ENCODE measurements at places on chromosomes 3 and 15.
A peak's percentile ranks its signal among the peaks of the same experiment; 100 is the strongest.

- DNase-seq, result no peak
Measured at GRCh38 chr3:129371041-129371826, 57.2 kb downstream of the EFCAB12 start.

GRCh38 chr3:46954178-46954577 lies 22.4 kb downstream of the CCDC12 start:
- no peak for DNase-seq

DNA sequence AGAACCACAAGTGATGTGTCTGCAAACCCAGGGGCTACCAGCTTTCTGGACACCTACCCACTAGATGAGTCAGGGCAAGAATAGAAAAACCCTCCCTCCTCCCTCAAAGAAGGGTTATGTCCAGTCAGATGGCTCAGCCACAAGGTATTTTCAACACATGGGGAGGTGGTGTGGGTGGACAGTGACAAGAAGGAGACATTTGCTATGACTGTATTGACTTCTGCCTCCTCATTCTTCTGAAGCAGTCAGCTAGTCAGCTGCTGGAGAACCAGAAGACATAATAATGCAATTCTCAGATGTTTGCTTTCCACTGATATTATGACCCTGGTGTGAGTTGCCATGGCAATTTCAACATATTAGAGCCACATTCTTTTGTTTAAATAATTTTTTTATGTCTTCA lies 66.7 kb upstream of the GOLGA8B start:
- peak; percentile 11 for DNase-seq

DNA sequence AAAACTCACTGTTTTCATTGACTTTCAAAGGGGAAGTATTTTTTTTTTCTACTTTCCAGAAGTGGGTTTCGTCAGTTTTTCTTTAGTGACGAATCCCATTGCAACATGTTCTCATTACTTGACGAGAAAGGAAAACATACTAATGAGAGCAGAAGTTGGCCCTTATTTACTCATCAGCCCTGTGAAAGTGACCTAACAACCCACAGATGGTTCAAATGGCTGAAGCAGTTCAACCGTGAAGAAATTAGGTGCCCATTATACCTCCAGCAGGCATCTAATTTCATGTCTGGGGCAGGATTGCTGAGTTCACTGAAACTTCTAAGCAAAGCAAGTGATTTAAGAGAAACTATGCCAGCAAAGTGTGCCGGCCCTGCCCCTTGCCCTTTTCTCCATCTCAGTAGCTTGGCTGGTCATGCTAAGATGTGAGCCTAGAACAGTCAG lies 9.0 kb downstream of the AQP9 start:
- DNase-seq, result no peak

- no peak for DNase-seq
Measured at GRCh38 chr3:120429921-120430361, 20.9 kb downstream of the FSTL1 start.

- DNase-seq, result no peak
Measured at GRCh38 chr15:39153716-39154115, 427.2 kb upstream of the THBS1 start.

- DNase-seq, result no peak
Measured at GRCh38 chr3:192825657-192826200, 91.9 kb downstream of the MB21D2 start.

GRCh38 chr3:171944118-171945016 lies 95.0 kb upstream of the FNDC3B start:
- DNase-seq, result no peak

GRCh38 chr15:33008284-33008995 lies 186.1 kb downstream of the FMN1 start:
- no peak for DNase-seq

GRCh38 chr3:168273036-168273435 lies 177.3 kb upstream of the GOLIM4 start:
- DNase-seq, result no peak

- no peak for DNase-seq
Measured at GRCh38 chr3:43399034-43399433, 112.7 kb downstream of the SNRK start.

DNA sequence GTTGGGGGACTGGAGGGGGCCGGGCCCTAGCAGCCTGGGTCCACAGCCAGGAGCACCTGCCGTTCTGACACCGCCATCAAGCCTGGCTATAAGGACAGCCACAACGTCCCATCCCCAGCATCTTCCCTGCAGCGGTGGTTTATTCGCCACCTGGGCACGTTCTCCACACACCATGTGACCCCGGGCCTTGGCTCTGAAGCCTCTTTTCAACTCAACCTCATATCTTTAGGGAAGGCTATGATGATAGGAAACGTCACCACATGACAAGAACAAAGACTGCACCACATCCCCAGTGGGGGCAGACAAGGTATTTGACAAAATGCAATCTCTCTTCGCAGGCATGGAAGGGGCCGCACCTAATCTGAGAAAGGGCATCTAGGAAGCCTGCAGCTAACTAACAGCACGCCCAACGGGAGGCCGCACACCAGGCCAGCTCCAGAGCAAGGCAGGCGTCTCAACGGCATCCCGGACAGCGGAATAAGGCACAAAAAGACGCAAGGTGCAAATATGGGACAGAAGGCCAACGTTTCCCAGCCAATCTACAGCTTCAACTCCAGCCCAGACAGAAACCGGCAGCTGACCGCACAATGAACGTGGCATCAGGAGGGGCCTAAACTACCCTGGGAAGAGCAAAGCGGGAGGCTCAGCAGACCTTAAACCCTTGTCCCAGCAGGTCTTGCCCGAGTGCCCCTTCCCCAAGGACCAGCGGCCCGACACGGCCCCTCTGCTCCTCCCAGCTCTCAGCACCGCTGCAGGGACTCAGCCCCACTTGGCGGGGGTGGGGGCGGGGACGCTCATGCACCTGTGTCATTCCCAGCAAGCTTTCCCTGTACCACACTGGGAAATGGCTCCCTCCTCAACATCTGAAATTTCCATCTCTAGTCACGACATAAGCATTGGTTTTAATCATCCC lies 41.9 kb downstream of the NIPA2 start:
- no peak for DNase-seq

DNA sequence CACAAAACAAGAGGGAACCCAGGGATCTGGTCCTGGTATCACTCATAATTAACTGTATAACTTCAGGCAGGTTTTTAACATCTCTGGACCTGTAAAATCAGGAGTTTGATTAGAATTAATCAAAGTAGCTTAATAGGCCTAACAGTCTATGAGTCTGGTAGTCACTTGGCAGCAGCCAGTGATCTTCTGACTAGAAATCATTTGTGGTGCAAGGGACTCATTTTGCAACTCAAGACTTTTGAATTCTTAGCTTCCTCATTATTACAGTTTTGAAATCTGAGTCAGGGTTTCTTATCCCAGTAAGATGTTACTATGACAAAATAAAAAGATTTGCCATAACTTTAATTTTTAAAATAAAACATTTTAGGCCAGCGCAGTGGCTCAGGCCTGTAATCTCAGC lies 70.8 kb downstream of the TMCC1 start:
- DNase-seq, result no peak

DNA sequence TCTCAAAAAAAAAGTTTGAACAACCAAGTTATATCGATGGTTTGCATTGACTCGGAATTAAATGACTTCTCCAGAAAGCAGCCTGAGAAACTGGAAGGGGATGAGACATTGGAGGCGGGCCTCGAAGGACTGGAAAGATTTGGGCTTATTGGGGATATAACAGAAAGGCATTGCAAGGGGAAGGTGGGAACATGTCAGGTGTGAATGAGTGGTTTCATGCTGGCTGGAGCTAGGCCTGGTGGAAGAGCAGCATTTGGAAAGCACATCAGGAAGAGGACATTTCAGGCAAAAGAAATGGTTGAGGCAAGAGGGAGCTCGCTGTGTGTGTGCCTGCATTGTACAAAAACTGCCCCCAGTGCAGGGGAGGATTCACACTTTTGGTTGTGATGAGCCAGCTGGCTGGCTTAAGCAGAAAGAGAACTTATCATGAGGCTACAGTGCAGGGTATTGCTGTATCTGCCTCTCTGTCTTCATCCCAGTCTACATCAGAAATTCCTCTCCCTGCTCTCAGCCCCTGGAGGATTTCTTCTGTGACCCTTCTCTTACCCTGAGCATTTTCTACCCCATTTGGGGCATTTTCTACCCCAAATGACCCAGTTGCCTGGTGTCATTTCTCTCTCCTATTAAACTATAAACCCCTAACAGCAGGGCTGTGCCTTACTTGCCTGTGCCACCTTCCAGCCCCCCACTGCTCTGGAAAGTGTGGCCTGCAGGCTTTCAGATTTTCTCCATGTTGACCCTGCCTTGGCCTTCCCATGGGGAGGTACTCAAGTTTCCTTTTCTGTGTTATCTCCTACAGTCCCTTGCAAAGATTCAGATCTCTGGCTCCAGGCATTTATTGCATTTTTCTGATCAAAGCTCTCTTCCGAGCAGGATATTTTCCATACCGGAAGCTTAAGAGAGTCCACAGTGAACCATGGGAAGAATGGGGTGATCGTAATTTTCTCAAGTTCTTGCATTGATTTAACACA lies 64.4 kb upstream of the FLNB start:
- DNase-seq, result no peak

DNA sequence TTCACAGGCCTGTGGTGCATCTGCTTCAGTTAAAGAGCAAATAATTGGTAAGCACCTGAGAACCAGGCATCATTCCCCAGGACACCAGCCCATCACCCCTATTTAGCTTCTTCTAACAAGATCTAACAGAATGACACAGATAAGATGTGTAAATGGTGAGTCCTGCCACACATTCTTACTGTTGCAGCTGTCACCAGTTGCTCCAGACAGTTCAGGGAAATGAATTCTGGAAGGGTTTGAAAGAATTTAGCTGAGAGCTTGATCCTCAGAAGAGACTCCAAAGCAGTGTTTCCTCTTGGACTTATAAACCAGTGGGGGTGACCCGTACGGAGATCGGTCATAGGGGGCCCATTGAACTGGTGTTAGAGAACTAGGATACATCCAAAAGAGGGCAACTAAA lies 238.0 kb downstream of the MEX3B start:
- no peak for DNase-seq

DNA sequence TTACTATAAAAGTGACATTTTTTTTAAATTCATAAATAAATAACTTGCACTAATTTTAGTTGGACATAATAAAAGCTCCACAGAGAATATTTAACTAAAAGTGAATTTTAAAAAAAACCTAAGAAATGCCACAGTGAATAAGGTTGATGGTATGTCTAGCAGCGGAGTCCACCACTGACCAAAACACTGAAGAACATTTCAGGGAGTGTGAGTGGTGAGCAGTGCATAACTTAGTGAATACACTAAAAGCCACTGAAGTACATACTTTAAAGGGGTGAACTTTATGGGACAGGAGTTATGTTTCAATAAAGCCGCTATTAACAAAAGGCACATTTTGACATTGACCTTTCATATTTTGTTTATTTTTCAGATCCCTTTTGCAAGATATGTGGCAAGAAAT lies 32.3 kb downstream of the SRP14 start:
- no peak for DNase-seq

DNA sequence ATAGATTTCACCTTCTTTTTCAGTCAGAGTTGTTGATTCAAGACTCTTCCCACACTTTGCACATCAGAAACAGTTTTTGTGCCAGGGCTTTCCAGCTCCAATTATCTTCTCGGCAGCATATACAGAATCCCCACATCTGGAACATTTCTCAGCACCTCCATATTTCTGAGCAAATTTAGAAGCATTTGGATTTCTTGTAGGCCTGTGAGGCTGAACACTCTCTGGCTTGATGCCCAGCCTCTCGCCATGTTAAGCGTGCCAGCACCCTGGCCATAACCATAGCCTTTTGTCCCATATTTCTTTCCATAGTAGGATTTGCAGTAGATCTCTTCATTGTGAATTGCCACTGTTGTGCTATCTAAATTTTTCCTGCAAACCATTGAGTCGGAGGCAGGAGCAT lies 28.3 kb downstream of the CD80 start:
- DNase-seq, result no peak

GRCh38 chr15:22795206-22796063 lies 9.0 kb downstream of the NIPA1 start:
- no peak for DNase-seq

GRCh38 chr3:106277731-106278130 lies 408.9 kb upstream of the CBLB start:
- no peak for DNase-seq

GRCh38 chr15:43896543-43896942 lies 69.7 kb downstream of the WDR76 start:
- DNase-seq, result no peak

DNA sequence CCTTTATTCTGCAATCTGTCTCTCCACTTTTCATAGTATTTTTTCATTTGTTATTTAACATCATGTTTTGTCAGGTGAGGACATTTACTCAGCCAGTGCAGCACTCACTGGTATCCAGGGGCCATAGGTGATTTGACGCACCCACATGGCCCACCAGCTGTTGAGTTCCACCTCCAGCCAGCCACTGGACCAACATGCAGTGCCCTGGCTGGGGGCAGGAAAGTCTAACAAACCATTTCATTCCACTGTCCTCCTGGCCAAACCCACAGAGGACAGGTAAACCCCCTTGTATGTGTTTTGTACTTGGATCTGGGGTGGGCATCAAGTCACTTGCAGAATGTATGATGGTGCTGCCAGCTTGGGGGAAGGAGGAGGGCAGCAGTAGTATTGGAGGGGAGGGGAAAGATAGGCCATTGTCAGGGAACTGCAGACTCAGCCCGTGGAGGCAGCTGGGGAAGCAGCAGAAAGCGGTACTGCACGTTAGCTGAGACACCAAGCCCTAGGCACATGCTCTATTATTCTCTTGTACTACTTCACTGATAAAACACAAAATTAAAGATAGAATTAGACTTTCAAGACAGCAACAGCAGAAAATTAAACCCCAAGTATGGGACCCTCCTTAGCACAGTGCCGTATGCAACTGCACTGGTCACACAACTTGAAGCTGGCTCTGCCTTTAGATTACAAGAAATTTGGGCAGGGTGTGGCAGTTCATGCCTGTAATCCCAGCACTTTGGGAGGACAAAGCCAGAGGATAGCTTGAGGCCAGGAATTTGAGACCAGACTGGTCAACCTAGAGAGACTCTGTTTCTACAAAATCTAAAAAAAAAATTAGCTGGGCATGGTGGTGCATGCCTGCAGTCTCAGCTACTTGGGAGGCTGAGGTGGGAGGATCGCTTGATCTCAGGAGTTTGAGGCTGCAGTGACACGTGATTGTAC lies 15.4 kb upstream of the RPL24 start:
- no peak for DNase-seq

- DNase-seq, result peak; percentile 82
Measured at GRCh38 chr3:69200384-69201068, 78.1 kb upstream of the LMOD3 start.

DNA sequence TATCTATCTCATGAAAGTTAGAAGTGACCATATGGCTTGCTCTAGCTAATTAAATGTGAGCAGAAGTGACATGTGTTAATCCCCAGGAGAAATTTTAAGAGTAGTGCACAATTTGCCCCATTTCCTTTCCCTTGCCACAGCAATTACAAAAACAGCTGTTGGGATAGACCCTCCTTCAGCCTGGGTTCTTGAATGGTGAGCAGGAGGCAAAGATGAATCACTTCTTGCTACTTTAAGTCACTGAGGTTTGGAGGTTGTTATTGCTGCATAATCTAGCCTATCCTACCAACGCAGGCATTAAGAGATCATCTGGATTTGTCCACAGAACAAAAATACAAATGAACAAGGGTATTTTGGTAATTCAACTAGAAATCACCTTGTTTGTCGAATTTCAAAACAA lies 51.7 kb upstream of the CAPN7 start:
- DNase-seq, result no peak

GRCh38 chr3:150439657-150440056 lies 31.6 kb downstream of the TSC22D2 start:
- DNase-seq, result no peak
